RWPE1 (cell line): ENCODE measurements at places on chromosomes 3 and 15.

GRCh38 chr15:67077641-67078215 lies 12.3 kb downstream of the SMAD3 start:
- DNase-seq = no peak

DNA sequence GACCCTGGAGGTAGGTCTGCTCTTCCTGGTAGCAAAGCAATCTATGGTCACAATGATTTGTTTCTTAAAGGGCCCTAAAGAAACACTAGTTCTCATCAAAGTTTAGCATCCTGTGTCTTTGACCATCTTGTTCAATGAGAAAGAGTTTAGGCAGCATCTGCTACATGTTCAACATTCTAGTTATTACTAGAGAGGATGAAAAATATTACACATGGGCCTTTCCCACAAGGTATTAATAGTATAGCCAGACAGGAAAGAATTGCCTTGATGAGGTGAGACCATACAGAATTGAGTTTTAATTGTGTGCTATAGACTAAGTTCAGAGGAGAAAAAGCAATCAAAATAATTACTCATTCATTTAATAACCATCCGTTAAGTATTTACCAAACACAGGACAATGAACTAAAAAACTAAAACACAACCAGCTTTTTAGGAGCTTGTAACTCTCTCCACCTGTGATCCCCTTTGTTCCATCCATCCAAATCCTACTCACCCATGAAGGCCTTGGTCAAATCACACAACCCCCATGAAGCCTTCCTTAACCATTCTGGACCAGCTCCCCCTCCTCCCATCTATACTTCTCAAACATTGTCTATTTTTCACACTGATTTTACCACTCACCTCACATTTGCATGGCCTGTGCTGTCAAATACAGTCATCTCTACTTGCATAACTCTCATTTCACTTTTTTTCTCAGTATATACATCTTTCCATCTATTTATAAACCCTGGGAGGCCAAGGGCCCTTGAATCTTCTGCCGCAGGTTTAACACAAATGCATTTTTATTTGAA lies 122.9 kb downstream of the RORA start:
- no peak for DNase-seq

DNA sequence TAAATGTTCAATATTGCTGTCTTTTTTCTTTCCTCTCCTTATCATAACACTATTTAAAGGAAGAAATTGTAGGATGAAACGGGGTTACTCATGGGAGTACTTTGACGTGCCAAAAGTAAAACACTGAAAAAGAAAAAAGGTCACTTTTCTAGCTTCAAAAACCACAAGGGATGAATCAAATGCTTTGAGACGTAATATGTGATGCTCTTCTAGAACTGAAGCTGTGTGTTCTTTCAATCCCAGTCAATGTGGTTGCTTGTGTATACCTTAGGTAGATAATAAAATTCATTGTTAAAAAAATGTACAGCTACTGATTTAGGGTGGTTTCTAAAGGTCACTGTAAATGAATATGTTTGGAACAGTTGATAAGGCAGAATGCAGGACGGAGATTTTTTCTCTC lies 538.8 kb upstream of the ZNF717 start:
- no peak for DNase-seq

GRCh38 chr3:69413551-69414207 lies 27.8 kb upstream of the FRMD4B start:
- DNase-seq = no peak

DNA sequence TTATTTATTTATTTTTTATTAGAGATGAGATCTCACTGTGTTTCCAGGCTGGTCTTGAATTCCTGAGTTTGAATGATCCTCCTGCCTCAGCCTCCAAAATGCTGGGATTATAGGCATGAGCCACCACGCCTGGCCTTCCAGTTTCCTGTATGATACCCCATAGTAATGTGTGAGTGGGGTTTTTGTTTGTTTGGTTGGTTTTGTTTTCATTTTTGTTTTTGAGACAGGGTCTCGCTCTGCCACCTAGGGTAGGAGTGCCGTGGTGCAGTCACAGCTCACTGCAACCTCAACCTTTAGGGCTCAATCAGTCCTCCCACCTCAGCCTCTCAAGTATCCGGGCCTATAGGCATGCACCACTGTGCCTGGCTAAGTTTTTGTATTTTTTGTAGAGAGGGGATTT lies 30.9 kb downstream of the GOLM2 start:
- DNase-seq = no peak

DNA sequence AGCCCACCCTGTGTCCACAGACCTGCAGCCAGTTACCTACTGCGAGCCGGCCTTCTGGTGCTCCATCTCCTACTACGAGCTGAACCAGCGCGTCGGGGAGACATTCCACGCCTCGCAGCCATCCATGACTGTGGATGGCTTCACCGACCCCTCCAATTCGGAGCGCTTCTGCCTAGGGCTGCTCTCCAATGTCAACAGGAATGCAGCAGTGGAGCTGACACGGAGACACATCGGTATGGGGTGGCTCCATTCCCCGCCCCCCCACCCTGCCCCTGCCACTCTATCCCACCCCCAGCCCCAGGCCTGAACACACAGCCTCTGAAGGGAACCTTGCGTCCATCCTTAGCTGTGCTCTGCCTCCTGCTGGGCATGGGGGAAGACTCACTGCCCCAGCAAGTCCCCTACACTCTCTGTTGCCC lies 73.2 kb downstream of the AAGAB start:
- DNase-seq = no peak

DNA sequence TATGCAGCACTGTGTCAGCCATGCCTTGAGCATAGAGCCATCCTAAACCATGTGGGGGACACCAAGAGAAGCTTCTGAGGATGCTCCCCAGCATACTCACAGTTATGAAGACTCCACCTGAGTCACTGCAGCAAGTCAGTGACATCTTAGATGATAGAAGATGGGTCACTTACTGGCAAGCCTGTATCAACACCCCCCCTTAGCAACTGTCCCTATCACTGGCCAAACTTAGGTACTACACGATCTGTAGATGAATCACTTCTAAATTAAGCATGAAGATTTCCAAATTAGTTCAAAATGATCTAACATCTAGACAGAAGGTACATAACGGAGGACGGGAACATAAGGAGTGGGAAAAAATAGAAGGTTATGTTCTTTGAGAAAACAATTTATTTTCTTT lies 13.2 kb upstream of the LMCD1 start:
- no peak for DNase-seq

DNA sequence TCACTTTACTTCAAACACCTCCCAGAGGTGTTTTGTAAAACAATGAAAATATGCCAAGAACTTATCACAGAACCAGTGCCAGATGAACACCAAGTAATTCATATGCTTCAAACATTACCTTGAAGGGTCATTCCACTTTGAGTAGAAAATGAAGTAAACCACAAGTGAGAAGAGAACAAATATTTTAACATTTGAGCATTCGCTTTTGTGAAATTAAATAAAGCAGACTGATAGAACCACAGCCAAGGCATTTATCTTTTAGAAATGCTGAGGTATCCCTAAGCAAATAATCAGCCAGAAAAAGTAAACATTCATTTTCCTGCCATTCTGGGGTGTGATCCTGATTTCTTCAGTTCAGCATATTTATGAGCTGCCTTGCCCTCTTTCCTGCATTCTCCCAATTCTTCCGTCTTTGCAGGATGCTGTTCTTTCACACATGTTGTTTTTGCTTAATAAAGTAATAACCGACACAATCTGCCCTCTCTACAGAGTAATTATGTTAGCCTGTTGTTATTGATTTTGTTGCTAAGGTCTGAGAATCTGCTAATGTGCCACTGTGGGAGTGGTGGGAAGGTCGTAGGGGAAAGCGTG lies 235.6 kb upstream of the TGFBR2 start:
- no peak for DNase-seq

- no peak for DNase-seq
These were observed 60.6 kb downstream of the WNT5A start for GRCh38 chr3:55426486-55426885.

DNA sequence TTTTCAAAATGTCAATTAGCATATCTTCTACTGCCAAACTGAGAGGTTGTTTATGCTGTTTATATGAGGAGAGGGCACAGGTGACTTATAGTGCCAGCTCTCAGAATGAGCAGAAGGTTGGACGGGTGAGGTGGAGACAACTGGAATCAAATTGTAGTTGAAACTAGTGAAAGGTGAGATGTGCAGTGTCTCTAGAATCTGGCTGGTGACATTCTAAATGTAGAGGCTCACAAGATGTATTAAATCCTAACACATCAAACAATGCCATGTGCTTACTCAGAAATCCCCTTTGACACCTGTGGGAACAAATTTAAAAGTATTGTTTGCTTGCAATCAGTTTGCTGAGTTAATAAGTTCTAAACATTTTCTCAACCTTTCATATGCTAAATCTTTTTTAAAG lies 40.8 kb downstream of the CRYBG3 start:
- DNase-seq = no peak

DNA sequence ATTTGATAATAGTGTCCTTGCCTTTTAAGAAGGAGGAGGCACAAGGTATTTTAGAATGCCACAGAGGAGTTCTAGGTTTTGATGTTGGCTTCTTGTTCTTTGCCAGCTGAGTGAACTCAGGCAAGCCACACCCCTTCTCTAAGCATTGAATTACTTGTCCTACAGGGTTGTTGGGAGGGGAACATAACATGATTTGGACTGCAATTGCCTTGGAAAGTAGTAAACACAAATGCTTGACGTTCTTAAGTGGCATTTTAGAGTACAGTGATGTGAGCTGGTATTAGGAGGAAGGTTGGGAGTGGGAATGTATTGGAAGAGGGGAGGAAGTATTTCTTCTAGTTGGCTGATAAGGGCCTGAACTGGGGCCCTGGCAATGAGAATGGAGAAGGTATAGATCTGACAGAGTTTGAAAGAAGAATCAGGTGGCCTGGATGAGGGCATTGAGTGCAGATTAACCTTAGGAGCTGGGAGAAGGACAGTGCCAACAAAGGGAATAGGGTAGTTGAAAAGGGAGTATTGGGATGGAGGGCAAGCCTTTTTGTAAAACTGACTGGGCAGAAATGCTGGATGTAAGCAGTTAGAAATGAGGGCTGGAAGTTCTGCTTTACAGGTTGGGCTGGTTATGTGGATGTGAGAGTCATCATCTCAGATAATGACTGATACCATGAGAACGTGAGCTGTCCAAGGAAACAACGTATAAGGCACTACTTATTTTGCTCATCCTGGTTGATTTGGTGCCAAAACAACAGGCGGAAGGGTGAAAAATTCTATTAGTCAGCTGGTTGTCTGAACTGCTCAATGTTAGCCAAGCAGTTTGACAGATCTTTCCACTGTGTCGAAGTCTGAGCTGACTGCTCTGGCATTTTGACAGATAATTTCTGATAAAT lies 16.7 kb downstream of the KAT2B start:
- DNase-seq = peak; percentile 81

GRCh38 chr15:75468913-75469598 lies 17.6 kb upstream of the SIN3A start:
- no peak for DNase-seq

- no peak for DNase-seq
These were observed 643.1 kb downstream of the ZPLD1 start for GRCh38 chr3:103077910-103078309.

GRCh38 chr3:76097589-76097969 lies 312.2 kb upstream of the ZNF717 start:
- no peak for DNase-seq

GRCh38 chr15:77144026-77144425 lies 73.1 kb upstream of the TSPAN3 start:
- DNase-seq = no peak

DNA sequence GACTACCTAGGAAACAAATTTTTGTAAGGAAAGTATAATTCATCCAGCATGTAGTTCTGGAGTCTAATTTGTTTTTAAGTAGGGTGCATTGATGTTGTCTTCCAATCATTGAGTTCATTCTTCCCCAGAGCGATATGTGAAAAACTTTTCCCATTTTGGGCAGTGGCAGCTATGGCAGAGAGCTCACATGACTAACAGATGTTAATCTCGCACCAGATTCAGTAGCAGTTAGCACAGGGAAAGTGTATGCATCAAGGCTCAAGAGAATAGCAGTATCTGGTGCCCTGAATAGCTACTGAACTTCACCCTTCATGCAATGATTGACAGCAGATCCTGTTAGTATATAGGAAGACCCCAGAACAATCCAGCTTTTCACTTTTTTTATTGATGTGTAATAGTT lies 46.3 kb upstream of the TCAIM start:
- no peak for DNase-seq

- DNase-seq = no peak
These were observed 123.7 kb downstream of the ASB7 start for GRCh38 chr15:100726070-100726420.

- no peak for DNase-seq
These were observed 6.2 kb upstream of the BDH1 start for GRCh38 chr3:197561926-197562325.

GRCh38 chr15:43771816-43772215 lies 5.0 kb downstream of the ELL3 start:
- no peak for DNase-seq

GRCh38 chr3:99562138-99562537 lies 76.3 kb upstream of the COL8A1 start:
- peak; percentile 21 for DNase-seq

DNA sequence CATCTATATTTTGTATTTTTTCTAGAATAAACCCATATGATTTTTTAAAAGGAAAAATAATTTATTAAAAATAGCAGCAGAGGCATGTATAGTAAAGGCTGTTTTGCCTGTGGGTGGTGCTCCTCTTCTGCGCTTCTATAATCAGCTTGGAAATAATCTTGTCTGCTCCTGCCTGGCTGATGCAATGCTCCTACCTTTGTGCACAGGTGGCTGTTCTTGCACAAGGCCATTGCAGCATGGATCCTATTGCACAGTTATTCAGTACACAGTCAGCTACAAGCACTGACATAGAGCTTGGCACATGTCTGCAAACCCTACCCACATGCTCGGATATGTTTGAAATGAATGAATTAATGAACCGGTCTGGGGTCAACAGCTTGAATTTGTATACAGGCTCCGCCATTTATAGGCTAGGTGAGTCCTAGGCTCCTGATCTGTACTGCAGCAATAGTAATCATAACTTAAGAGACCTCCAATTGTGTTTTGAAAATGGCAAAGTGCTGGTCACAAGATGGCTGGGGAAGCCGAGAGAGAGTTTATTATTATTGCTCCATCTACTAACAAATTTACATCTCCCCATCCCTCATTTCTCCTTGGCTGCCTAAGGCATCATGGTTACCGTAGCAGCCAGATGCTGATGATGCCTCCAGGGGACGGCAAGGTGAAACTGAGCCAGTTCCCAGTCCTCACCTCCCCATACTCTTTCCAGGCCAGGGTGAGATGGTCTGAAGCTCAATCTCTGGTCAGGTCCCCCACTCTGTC lies 532 bp upstream of the RTP1 start:
- peak; percentile 30 for DNase-seq

DNA sequence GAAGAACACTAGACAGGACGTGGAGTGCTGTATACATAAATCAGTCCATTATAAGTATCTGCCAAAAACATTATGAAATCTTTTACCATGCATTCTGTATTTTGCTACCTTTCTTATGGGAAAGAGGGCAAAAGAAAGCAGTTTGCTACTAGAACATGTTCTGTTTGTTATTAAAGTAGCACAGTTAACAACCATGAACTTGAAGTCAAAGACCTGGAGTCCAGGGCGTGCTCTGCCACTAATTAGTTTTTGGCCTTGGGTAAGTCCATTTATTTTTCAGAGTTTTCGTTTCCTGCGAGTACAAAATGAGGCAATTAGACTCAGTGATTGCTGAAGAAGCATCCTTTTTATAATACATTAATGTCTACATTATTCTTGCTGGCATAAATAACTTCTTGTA lies 143.3 kb upstream of the AGTR1 start:
- no peak for DNase-seq
